Activated CD4-positive, alpha-beta T cell treated with anti-CD3 and anti-CD28 coated beads, Interleukin-10, Interleukin-2, amounts not matched to agents 100 ng/mL and 50 ng/mL, durations not matched to agents 16 hours and 8 hours (primary cell): ENCODE measurements at places on chromosomes 5 and 9.
A peak's percentile ranks its signal among the peaks of the same experiment; 100 is the strongest.

- peak; percentile 17 for DNase-seq
Observed at GRCh38 chr9:20844916-20845315, 160.9 kb downstream of the FOCAD start.

DNA sequence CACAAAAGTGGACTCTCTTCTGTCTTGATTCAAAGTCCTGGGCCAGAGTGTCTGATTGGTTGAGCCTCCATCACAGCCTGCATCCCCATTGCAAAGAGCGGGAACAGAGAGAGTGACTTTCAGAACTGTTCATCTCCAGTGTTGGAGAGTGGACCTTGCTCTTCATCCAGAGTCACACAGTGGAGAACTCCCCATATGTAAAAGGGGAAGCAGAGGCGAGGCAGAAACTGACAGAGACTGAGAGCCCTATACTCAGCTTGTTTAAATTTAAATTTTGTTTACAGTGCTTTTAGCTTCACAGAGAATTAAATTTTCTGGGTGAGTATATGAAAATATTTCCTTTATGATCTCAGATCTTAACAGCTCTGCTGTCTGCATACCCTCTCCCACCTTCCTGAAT is 70.0 kb upstream of the SSBP2 start:
- DNase-seq, result no peak

- DNase-seq, result no peak
Observed at GRCh38 chr5:175281257-175281656, 162.7 kb downstream of the DRD1 start.

- no peak for DNase-seq
Observed at GRCh38 chr5:9438596-9439354, 107.1 kb downstream of the SEMA5A start.

- DNase-seq, result no peak
Observed at GRCh38 chr5:53426878-53427277, 53.6 kb upstream of the FST start.

DNA sequence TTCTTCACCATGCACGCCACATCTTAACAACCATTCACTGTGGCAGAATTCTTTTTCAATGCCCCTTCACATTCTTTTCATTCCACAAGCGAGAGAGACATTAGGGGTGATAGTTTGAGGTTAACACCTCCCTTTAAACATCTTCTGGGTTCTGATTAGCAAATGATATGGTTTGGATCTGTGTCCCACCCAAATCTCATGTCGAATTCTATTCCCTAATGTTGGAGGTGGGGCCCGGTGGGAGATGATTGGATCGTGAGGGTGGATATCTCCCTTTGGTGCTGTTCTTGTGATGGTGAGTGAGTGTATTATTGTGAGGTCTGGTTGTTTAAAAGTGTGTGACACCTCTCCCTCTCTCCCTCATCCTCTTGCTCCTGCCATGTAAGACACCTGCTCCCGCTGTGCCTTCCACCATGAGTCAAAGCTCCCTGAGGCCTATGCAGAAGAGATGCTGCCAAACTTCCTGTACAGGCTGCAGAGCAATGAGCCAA is 46.1 kb upstream of the RAI14 start:
- DNase-seq, result no peak

DNA sequence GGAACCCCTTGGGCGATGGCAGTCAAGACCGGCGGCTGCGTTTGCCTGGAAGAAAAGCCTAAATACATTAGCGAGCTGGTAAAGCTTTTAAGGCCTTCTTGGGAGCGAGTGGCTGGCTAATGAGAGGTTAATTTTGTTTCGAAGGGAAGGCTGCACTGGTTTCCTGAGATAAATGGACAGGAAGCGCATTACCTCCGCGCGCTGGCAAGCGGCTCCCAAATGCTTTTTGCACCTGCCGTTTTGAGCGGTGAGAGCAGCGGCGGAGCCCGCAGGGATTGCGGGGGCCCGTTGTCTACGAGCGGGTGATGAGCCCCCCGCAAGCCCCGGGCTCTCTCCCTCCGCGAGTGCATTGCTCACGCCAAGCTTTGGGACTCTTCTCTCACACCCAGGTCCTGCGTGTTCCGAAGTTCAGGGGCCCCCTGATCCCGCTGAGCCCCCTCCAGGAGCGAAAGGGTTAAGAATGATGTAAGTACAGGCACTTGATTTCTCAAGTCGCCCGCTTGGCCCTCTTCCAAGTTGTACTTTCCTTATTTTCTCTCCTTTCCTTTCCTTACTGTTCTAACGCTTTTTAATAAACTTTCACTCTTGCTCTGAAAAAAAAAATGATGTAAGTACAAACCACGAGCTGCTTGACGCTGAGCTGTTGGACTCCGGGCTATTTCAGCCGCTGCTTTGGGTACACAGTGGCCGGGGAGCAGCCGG is 3.1 kb upstream of the RGMB start:
- DNase-seq, result peak; percentile 10

GRCh38 chr5:31962351-31962751 is 211.8 kb downstream of the GOLPH3 start:
- DNase-seq, result no peak
